Tibial nerve (tissue), 4 donors: ENCODE measurements at places on chromosomes 7 and 10. TPM values are rescaled to one million over a fixed set of nuclear protein-coding genes. Genes with fewer than 3 reads are reported as not detected.

- no peaks in the 10 kb centered on the region for H3K36me3 ChIP-seq
- no peak overlapping the region for H3K27ac ChIP-seq
- no peak overlapping the region for H3K4me3 ChIP-seq
- no peak for DNase-seq
These were observed 29.9 kb downstream of the ERLIN1 start for GRCh38 chr10:100155936-100156335.

GRCh38 chr10:69515699-69516259 is 57.4 kb downstream of the NEUROG3 start:
- H3K27ac ChIP-seq = no peak overlapping the region
- H3K36me3 ChIP-seq = no peaks in the 10 kb centered on the region
- no peak overlapping the region for H3K4me3 ChIP-seq
- no peaks in the 10 kb centered on the region for H3K4me1 ChIP-seq

DNA sequence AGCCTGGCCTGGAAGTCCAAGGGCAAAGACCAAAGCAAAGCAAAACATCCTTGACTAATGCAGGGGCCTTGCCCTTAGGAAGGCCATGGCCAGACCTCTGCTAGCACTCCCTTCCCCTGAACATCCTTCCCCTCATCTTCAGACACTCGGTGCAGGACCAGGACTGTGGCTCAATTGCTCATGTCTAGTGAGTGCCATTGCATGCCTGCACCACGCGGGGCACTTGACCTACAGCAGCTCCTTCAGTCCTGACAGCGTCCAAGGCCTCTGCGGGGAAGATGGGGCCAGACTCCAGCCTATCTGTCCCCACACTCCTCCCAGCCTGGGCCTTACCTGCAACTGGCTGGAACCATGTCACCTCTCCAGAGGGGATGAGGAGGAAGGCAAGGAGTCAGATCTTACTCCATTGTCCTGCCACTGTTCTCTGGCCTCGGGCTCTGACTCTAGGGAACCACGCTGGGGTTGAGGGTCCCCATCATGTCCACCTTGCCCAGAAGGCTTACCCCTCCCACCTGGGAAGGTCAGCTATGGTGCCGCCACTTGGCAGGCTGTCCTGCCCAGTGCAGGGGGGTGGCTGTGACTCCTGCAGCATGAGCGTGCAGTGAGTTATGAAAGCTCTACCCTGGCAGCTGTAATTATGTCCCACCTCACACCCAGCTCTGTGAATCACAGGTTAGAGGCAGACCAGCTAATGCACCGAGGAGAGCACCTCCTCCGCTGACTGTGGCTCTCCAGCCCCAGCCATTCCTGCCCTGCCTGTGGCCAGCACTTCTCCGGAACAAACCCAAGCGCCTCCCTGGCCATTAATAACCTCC is 16.1 kb downstream of the DRGX start:
- no peak overlapping the region for H3K4me3 ChIP-seq
- H3K27me3 ChIP-seq = no peaks in the 10 kb centered on the region
- no peak overlapping the region for H3K27ac ChIP-seq
- no peaks in the 10 kb centered on the region for H3K36me3 ChIP-seq
- no peak for DNase-seq

- H3K27ac ChIP-seq = no peak overlapping the region
- no peak overlapping the region for H3K4me3 ChIP-seq
- H3K27me3 ChIP-seq = no peaks in the 10 kb centered on the region
- H3K36me3 ChIP-seq = no peaks in the 10 kb centered on the region
- no peak for DNase-seq
These were observed 29.7 kb downstream of the NUP42 start for GRCh38 chr7:23211589-23211988.

- no peaks in the 10 kb centered on the region for H3K4me1 ChIP-seq
- H3K27ac ChIP-seq = peak overlapping the region; percentile 77
- no peaks in the 10 kb centered on the region for H3K36me3 ChIP-seq
- no peak overlapping the region for H3K4me3 ChIP-seq
- no peaks in the 10 kb centered on the region for H3K27me3 ChIP-seq
These were observed 26.1 kb downstream of the PLAC9 start for GRCh38 chr10:80158598-80159127.

DNA sequence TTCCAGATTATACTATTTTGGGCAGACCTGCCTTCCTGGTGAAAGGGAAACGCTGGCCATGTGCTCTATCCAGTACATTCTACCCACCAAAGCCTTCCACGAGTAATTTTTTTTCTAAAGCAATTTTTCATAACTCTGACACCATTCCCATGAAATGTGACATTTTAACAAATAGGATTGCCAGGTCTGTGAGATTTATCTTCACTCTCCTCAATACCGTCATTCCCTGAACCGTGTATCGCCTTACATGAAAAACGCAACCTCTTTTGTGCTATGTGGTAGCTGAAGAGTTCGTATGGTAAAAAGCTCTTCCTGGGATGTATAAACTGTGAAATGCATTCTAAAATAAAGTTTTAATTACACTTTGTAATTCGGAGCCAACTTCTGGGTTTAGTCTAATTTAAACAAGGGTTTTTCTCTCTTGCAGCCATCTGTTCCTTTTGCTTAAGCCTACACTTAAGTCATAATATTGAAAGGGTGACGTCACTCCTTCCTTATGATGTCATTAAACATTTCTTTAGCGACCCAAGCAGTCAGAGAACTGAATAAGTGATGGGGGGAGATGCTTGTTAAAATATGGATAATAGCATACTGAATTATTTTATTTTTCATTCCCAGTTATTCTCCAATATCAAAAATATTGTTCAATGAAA is 27.7 kb downstream of the C1QL3 start:
- H3K27ac ChIP-seq = no peak overlapping the region
- no peak overlapping the region for H3K4me3 ChIP-seq
- DNase-seq = no peak
- H3K4me1 ChIP-seq = no peaks in the 10 kb centered on the region
- H3K27me3 ChIP-seq = no peaks in the 10 kb centered on the region

- H3K4me3 ChIP-seq = no peak overlapping the region
- no peaks in the 10 kb centered on the region for H3K27me3 ChIP-seq
- no peak for DNase-seq
- H3K4me1 ChIP-seq = no peaks in the 10 kb centered on the region
- no peak overlapping the region for H3K27ac ChIP-seq
- H3K36me3 ChIP-seq = no peaks in the 10 kb centered on the region
These were observed 47.5 kb upstream of the DMBT1 start for GRCh38 chr10:122513053-122513452.

GRCh38 chr10:60148266-60148840 is 241.3 kb downstream of the ANK3 start:
- H3K27ac ChIP-seq = no peak overlapping the region
- no peaks in the 10 kb centered on the region for H3K27me3 ChIP-seq
- no peak for DNase-seq
- no peak overlapping the region for H3K4me3 ChIP-seq
- no peaks in the 10 kb centered on the region for H3K4me1 ChIP-seq

GRCh38 chr7:105849122-105849855 is 27.1 kb downstream of the ATXN7L1 start:
- peaks cover 40% of the 10 kb centered on the region for H3K4me1 ChIP-seq
- H3K4me3 ChIP-seq = no peak overlapping the region

GRCh38 chr7:123769371-123769770 is 20.6 kb upstream of the WASL start:
- no peaks in the 10 kb centered on the region for H3K27me3 ChIP-seq
- no peak for DNase-seq
- no peak overlapping the region for H3K27ac ChIP-seq
- H3K36me3 ChIP-seq = no peaks in the 10 kb centered on the region
- H3K4me1 ChIP-seq = no peaks in the 10 kb centered on the region

DNA sequence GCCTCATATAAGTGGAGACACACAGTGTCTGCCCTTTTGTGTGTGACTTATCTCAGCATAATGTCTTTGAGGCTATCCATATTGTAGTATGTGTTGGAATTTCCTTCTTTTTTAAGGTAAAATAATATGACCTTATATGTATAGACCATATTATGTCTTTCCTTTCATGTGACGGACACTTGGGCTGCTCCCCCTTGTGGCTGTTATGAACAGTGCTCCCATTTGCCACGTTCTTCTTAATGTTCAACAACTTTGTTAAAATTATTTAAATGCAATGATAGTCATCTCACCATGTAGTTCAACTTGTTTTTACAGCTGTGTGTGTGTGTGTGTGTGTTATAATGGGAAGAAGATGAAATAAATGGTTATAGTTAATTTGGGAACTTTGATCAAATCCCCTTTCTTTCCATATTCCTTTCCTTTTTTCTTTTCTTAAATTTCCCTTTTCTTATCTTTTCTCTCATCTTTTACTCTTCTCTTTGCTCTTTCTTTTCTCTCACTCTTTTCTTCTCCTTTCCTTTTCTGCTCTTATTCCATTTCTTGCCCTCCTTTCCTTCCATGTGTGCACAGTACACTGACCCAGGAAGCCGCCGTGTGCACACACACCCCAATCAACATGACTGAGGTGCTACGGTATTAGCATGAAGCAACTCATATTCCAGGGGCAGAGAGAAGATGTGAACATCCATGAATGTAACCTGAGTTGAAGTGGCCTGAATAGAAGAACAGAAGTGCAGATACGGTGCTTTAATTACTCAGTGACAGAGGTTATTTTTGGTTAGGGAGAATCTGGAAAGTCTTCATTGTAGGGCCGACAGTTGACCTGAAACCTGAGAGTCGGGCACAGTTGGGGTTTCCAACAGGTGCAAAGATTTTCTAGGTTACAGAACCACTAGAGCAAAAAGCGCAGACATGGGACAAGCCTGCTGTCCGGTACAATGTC is 596.6 kb downstream of the SDK1 start:
- DNase-seq = peak; percentile 35
- no peaks in the 10 kb centered on the region for H3K27me3 ChIP-seq
- H3K4me3 ChIP-seq = no peak overlapping the region
- H3K27ac ChIP-seq = no peak overlapping the region
- no peaks in the 10 kb centered on the region for H3K36me3 ChIP-seq

- peak overlapping the region; percentile 24 for H3K27ac ChIP-seq
- no peaks in the 10 kb centered on the region for H3K27me3 ChIP-seq
- peaks cover 17% of the 10 kb centered on the region for H3K36me3 ChIP-seq
- peaks cover 16% of the 10 kb centered on the region for H3K4me1 ChIP-seq
- no peak overlapping the region for H3K4me3 ChIP-seq
- DNase-seq = no peak
These were observed 17.0 kb upstream of the TTYH3 start for GRCh38 chr7:2614631-2615330.

GRCh38 chr7:146355216-146355615 is 238.6 kb downstream of the CNTNAP2 start:
- H3K36me3 ChIP-seq = no peaks in the 10 kb centered on the region
- no peaks in the 10 kb centered on the region for H3K4me1 ChIP-seq
- H3K4me3 ChIP-seq = no peak overlapping the region
- H3K27me3 ChIP-seq = no peaks in the 10 kb centered on the region

GRCh38 chr10:35546824-35547225 is 58.3 kb upstream of the GJD4 start:
- no peaks in the 10 kb centered on the region for H3K36me3 ChIP-seq
- no peak for DNase-seq
- peaks cover 25% of the 10 kb centered on the region for H3K4me1 ChIP-seq

DNA sequence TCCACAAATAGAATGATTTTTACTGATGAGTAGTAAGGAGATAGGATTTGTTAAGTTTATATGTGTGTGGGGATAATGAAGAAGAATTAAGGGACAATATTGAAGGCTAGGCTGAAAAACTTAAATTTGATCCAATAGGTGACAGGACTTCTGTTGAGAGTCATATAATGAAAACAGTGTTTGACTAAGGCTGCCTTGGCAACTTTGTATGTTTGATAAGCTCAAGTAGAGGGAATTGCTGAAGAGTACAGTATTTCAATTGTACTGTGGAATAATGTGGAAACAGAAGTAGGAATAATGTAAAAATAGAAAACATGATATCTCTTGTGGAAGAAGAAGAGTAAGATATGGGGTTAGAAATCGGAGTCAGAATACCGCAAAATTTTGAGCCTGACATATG is 10.5 kb downstream of the R3HCC1L start:
- H3K36me3 ChIP-seq = no peaks in the 10 kb centered on the region
- no peaks in the 10 kb centered on the region for H3K4me1 ChIP-seq
- no peak overlapping the region for H3K4me3 ChIP-seq
- DNase-seq = no peak
- H3K27ac ChIP-seq = no peak overlapping the region

GRCh38 chr7:22728401-22729029 is 1.5 kb downstream of the IL6 start:
- no peaks in the 10 kb centered on the region for H3K36me3 ChIP-seq
- peaks cover 29% of the 10 kb centered on the region for H3K4me1 ChIP-seq
- DNase-seq = no peak
- H3K27ac ChIP-seq = no peak overlapping the region

- H3K4me3 ChIP-seq = no peak overlapping the region
- no peaks in the 10 kb centered on the region for H3K36me3 ChIP-seq
- no peak overlapping the region for H3K27ac ChIP-seq
- DNase-seq = no peak
These were observed 51.5 kb downstream of the CCNY start for GRCh38 chr10:35387768-35388167.

GRCh38 chr10:71277914-71278665 is 41.0 kb upstream of the SLC29A3 start:
- no peak for DNase-seq
- H3K27ac ChIP-seq = no peak overlapping the region
- H3K4me3 ChIP-seq = no peak overlapping the region
- no peaks in the 10 kb centered on the region for H3K36me3 ChIP-seq

GRCh38 chr7:105816954-105817615 is 59.3 kb downstream of the ATXN7L1 start:
- no peaks in the 10 kb centered on the region for H3K27me3 ChIP-seq
- no peaks in the 10 kb centered on the region for H3K4me1 ChIP-seq
- DNase-seq = no peak
- H3K4me3 ChIP-seq = no peak overlapping the region

- no peaks in the 10 kb centered on the region for H3K4me1 ChIP-seq
- H3K27ac ChIP-seq = no peak overlapping the region
- H3K4me3 ChIP-seq = no peak overlapping the region
- H3K36me3 ChIP-seq = no peaks in the 10 kb centered on the region
- no peaks in the 10 kb centered on the region for H3K27me3 ChIP-seq
These were observed 597.6 kb downstream of the SORCS1 start for GRCh38 chr10:106566873-106567272.

GRCh38 chr7:127245607-127246006 is 7.1 kb downstream of the GRM8 start:
- H3K27me3 ChIP-seq = no peaks in the 10 kb centered on the region
- no peaks in the 10 kb centered on the region for H3K4me1 ChIP-seq
- no peak overlapping the region for H3K27ac ChIP-seq
- DNase-seq = no peak
- no peaks in the 10 kb centered on the region for H3K36me3 ChIP-seq
- H3K4me3 ChIP-seq = no peak overlapping the region

The OR9A2 gene
- not detected for total RNA-seq

The PHYH gene
- 27.5 TPM for total RNA-seq

The CALY gene
- not detected for total RNA-seq

The ZNF804B gene
- not detected for total RNA-seq

The EPHA1 gene
- 3.6 TPM for total RNA-seq

The KIAA1549 gene
- total RNA-seq = 1.6 TPM

The NEUROG3 gene
- not detected for total RNA-seq

The SPDYE9 gene
- total RNA-seq = not detected

The RNLS gene
- total RNA-seq = 22.9 TPM

The LRMDA gene
- 17.2 TPM for total RNA-seq

The CALCR gene
- total RNA-seq = not detected

The HOXA10 gene
- total RNA-seq = 26.7 TPM

The SPAG6 gene
- not detected for total RNA-seq

The HOXA5 gene
- 12.0 TPM for total RNA-seq

The GPR85 gene
- not detected for total RNA-seq

The LIPM gene
- not detected for total RNA-seq

The ACSM6 gene
- total RNA-seq = not detected

The ZNF488 gene
- 1.1 TPM for total RNA-seq

The ITIH5 gene
- 86.4 TPM for total RNA-seq
